ENCODE measurements at places on chromosomes 13 and 19. TPM values are rescaled to one million over a fixed set of nuclear protein-coding genes. Genes with fewer than 3 reads are reported as not detected.

DNA sequence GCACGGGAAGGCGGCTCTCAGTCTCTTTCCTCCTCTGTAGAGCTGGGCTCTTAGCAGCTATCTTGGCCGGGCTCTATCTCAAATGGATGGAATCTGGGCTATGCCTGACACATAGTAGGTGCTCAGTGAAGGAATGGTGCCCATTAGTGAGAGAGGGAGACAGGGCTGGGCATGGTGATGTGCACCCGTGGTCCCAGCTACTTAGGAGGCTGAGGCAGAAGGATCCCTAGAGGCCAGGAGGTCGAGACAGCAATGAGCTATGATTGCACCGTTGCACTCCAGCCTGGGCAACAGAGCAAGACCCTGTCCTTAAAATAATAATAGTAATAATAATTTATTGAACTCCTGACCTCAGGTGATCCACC is 14.7 kb downstream of the KLF2 start:
- DNase-seq = no peak

DNA sequence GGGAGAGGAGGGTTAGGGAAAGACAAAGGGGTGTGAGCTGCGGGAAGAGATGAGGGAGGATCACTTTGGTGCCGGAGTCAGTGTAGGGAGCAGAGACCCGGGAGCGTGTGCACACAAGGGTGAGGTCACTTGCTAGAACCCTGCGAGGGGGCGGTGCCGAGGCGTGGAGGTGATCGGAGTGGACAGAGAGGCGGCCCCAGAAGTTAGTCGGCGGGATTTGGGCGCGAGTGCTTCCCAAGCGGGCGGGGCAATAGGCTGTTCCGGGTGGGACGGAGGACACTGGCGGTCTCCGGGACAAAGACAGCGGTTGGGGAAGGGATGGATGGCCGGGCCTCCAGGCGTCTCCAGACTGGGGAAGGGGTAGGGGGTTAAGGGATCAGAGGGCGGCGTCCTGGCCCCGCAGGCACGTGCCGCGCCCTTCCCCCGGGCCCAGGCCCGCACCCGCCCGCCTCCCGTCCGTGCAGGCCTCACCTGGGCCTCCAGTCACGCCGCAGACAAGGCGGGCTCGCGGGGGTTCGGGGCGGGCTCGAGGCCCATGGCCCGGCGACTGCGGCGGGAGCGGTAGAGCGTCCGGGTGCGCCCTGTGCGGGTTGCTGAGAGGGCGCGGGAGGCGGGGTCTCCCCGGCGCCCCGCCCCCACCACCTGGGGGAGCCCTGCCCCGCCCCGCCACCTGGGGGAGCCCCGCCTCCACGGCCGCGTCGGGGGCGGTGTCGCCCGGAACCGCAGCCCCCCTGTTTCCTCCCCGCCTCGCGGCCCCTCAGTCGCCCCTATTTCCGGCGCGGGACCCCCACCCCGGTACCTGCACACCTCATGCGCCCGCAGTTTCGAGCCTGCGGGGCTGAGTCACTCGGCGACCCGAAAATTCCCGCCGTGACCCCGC is at the start of gene LPAR2:
Gene LPAR2, minus strand, starts transcription at position 600 of the 880 bp plus-strand sequence. CDS start 945 bp downstream, outside the sequence.
- DNase-seq = no peak

DNA sequence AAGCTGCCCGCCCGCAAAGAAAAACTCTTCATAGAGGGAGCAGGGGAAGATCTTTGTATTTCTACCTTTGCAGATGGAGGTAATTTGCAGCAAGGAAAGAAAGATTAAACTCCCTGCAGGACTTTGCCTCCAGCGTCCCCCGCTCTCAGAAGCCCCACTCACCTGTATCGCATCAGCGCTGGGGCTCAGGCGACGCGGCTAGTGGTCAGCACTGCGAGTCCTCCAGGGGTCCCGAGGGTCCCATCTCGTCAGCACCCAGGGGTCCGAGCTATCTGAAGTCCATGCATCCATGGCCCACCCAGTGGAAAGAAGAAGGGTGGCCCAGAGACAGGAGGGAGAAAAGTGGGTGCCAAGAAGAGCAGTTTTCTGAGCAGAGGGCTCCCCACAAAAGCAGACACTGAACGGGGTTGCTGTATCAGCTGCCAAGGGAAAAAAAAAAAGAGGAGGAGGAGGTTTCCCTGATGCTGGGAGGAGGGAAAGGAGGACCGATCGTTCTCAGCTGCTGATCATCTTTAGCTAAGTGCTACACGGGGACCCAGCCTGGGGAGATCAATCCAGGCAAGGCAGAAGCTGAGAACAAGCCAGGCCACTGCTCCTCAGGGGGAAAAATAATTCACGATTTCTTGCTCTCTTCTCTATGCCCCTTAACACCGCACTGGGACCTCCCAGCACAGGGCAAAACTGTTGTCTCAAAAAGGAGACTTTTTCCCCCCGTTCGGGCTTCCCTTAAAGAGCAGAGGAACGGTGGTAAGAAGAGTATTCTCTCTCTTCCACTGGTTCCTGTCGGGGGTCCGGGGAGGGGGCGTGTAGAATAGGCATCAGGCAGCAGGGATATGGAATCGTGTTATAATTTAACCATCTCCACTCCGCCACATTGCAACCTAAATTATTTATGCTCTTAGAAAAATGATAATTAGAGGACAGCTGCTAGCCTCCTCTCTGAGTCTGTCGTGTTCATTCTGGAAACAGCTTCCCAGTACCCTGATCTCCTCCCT is 117.7 kb upstream of the CACNA1A start:
- no peak for DNase-seq

DNA sequence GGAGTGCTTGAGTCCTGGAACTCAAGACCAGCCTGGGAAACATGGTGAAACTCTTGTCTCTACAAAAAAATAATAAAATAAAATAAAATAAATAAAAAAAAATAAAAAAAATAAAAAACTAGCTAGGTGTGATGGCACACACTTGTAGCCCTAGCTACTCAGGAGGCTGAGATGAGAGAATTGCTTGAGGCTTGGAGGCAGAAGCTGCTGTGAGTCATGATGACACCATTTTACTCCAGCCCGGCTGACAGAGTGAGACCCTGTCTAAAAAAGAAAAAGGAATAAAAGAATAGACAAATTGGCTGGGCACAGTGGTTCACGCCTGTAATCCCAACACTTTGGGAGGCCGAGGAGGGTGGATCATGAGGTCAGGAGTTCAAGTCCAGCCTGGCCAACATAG is 1168.9 kb downstream of the SLITRK5 start:
- DNase-seq = no peak

GRCh38 chr13:43424412-43424811 is 362.4 kb downstream of the ENOX1 start:
- DNase-seq = no peak

- no peak for DNase-seq
Observed at GRCh38 chr13:76813891-76814290, 72.3 kb downstream of the KCTD12 start.

DNA sequence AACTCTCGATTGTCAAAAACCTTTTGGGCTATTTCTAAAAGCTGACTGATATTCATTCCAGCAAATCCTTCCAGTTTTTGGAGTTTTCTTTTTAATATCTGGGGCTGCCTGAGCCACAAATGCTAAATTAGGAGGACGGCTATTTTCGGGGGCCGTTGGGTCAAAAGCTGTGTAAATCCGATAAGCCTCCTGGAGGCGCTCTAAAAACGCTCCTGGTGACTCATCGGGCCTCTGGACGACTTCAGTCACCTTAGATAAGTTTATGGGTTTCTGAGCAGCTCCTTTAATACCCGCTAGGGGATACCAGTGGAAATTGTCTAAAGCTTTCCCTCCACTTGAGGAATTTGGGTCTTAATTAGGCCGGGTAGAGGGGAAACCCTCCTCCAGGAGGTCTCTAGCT is 66.4 kb downstream of the ZNF730 start:
- DNase-seq = no peak

The MEX3D gene
- 58.5 TPM for total RNA-seq

The IGLON5 gene
- total RNA-seq = 3.0 TPM

The MAP2K2 gene
- 61.3 TPM for total RNA-seq
